Osteoblast (primary cell): ENCODE measurements at places on chromosomes 12 and 14. TPM values are rescaled to one million over a fixed set of nuclear protein-coding genes. Genes with fewer than 3 reads are reported as not detected.

The PLA2G1B gene
- total RNA-seq, result not detected in 2 replicates

The CRIP1 gene
- 5.0 and 8.7 TPM in 2 replicates for total RNA-seq

The PROX2 gene
- not detected in 2 replicates for total RNA-seq

The BTG1 gene
- total RNA-seq, result 23.6 and 25.0 TPM in 2 replicates

The HAL gene
- total RNA-seq, result 0.29 and 0.36 TPM in 2 replicates

The GSG1 gene
- 0.29 and 0.36 TPM in 2 replicates for total RNA-seq

The OVCH1 gene
- total RNA-seq, result under 0.01 and 0.29 TPM in 2 replicates

The PGF gene
- total RNA-seq, result 16.3 and 24.5 TPM in 2 replicates

The B4GALNT3 gene
- 0.29 and 0.36 TPM in 2 replicates for total RNA-seq

The TMTC1 gene
- total RNA-seq, result 50.3 and 69.2 TPM in 2 replicates

The SERPINA1 gene
- 0.29 and 1.4 TPM in 2 replicates for total RNA-seq

The OR6C2 gene
- not detected in 2 replicates for total RNA-seq

The CFAP251 gene
- total RNA-seq, result 4.3 and 7.4 TPM in 2 replicates

The KRT75 gene
- total RNA-seq, result under 0.01 TPM in 1 of 2 replicates, not detected in the other

The NCOR2 gene
- 45.2 and 47.1 TPM in 2 replicates for total RNA-seq

The PZP gene
- not detected in 2 replicates for total RNA-seq

The SLC39A5 gene
- total RNA-seq, result not detected in 2 replicates

The CLMN gene
- total RNA-seq, result 1.1 and 1.5 TPM in 2 replicates
